ENCODE measurements at places on chromosomes 3 and 15.

GRCh38 chr15:100778831-100779288 lies 100.8 kb upstream of the ALDH1A3 start:
- no peak for DNase-seq

DNA sequence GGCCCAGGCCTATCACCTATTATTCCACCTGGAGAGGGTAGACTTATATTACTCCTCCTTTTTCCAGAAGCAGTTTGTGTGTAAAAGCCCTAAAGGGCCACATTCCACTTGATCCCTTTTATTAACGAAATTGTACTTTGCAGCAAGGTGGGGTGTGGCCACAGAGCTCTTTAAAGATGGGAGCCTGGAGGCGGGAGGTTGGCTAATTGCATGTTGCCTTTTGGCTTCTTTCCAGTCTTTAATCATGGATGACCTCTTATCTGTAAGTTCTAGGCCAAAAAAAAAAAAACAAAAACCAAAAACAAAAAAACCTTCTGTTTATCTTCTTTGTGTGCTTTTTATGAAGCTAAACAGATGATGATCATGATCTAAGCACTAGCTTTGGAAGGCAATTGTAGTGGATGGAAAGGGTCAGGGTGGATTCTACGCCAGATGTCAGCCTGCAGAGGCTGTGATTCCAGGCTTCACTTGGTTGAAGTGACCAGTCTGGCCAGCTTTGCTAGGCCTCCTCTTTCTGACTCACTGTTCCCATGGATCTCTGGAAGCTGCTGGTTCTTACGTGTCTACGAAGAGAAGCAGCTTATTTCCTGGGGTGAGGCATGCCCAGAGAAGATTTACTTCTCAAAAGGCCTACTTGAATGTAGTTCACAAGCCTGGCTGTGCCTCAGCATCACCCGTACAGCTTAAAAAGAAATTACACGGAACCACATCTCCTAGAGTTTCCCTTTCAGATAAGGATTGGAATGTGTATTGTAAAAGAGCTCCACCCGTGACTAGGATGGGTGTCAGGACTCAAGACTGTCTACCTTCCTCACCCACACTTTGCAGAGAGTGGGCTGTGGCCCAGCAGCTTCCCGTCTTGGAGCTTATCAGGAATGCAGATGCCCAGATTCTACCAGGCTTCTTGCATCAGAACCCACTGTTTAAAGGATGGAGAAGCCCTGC lies 330.9 kb upstream of the C2CD4B start:
- no peak for DNase-seq

DNA sequence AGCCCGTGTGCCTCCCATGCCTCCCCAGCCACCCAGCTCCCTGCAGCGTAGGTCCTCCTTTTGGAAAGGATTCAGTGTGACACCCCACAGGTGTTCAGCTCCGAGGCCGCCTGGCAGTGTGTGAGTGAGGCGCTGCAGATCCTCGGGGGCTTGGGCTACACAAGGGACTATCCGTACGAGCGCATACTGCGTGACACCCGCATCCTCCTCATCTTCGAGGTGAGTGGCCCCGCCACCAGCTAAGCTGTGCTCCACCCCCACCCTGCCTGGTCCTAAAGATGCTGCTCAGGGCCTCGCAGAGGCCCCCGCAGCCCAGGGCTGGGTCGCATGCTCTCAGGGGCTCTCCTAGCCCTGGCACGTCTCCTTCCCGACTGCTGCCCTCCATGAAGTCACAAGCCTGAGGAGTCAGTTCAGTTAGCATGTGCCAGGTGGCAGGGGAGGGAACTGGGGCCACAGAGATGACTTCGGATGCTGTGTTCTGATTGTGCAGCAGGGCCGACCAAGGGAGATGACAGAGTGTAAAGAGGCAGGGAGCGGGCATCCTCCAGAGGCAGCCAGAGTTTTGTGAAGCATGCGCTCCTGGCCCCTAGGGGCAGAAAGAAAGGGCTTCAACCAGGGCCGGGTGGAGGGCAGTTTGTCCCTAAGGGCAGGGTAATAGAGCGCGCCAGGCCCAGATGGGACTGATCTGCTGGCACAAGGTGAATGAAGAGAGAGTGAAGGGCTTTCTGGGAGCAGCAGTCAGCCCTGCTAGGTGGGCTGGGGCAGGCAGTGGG lies 26.8 kb downstream of the ACAD9 start:
- DNase-seq = no peak

DNA sequence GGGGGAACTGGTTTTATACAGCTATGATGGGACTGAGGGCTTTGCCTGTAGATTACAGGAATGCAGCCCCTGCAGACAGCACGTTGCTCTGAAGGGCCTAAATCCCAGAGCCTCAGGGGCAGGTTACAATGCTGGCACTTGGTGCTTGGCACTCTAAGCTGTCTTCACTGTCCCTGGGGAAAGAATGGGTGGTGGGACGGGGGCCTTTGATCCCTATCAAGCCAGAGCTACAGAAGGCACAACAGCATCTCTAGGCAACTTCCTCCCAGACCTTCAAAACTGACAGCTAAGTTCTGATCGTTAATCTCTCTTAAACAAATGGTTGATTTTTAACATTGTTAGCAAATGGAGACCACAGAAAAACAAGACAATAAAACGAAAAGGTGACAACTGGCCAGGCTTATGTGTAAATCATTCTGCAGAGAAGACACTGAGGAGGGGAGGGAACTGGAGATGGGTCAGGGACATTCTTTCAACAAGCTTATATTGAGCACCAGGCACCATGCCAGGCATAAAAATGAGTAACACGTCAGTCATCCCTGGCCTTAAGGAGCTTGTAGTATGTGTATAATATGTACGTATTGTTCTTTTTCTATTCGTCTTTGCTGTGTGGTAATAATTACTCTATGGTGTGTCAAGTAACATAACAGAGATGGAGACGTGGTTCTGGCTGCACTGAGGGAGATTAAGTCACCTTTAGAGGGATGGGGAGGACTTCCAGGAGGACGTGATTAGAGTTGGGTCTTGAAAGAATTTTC lies 49.1 kb downstream of the CA12 start:
- peak; percentile 95 for DNase-seq

DNA sequence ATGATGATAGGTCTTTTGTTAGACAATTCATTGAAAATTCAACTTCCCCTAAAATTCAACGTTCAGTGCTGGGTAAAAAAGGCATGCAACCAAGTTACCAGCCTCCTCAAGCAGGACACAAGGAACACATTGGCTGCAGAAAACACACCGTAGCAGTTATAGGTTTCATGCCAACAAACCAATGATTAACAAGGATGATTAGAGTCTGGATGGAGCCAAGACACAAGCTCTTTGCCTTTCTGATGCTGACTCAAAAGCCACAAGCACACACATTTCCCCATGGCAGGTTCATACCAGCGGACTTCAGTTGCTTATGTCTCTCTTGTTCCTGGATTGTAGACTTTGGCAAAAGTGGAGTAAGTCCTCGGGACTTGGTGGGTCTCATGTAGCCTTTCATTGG lies 105.8 kb downstream of the DHX30 start:
- DNase-seq = no peak

GRCh38 chr15:69490356-69491037 lies 37.9 kb downstream of the RPLP1 start:
- DNase-seq = no peak

DNA sequence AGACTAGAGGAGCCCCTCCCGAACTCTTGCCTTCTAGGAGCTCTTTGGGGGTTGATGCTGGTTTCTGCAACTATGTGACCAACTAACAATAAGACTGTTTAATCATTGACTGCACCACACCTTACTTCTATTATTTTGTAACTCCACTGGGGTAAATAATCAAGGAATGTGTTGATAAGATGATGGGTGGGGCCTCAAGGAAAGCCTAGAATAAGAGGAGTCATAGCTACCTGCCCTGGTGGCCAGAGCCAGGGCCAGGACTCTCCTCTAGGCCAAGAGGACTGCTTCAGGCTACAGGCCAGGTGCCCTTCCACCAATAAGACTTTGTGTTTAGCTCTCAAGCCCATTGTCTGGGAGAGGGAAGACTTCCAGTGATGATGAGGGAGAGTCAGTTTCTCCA lies 41.2 kb upstream of the PIAS1 start:
- no peak for DNase-seq

GRCh38 chr3:14277557-14277956 lies 98.9 kb downstream of the LSM3 start:
- DNase-seq = no peak

GRCh38 chr3:172129850-172130716 lies 90.7 kb downstream of the FNDC3B start:
- peak; percentile 97 for DNase-seq

DNA sequence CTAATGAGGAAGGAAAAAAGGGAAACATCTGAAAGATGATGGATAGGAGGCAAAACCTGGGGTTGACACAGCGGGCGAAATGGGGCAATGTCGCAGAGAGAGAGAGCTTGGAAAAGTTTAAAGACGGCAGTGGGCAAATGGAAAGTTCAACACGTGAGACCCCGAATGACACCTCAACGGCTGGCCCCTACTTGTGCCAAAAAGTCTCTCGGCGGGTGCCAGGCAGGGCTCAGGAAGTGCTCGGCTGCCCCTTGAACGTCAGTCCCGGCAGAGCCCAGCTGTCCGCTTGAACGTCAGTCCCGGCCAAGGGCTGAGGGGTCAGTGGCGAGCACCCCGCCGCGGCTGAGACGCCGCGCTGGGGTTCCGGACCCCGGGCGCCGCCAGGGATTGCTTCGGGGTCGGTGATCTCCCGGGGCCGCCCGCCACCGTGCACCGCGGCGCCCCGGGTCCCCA lies 658 bp downstream of the EOGT start:
- peak; percentile 18 for DNase-seq

DNA sequence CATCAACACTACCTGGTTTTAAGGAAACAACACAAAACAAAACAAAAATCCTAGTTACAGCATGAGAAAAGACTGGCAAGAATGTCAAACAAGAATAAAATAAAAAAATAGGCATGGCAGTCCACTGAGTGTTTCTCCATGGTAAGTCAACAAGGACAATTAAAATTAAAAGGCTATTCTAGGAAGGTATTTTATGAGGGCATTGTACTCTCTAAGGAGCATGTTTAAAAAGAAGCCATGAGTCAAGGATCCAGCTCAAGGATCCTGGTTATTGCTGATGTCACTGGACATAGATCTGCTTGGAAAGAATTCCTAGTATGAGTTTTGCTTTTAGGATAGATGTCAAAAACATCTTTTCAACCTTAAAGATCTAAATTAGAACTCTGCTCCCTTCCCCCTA lies 106.7 kb downstream of the MYO5A start:
- DNase-seq = no peak

- DNase-seq = no peak
These were observed 154.3 kb upstream of the PLAAT1 start for GRCh38 chr3:193086681-193087080.

DNA sequence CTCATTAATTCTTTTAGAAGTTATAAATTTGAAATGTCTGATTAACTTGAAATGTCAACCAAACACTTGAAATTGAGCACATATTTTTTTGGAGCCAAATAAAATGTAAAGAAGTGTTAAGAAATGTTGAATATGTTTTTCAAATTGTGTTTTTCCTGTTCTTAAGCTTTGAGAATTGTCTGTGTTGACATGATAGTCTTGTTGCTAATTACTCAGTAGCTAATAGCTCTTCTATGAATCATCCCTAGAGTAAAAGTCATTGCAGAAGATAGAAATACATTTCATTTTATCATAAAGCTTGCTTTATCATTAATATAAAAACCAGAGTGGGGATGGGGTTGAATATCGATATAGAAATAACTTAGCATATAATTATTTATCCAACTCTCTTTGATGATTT lies 41.9 kb upstream of the ABHD10 start:
- DNase-seq = peak; percentile 32

- DNase-seq = no peak
These were observed 92.1 kb upstream of the TSPAN3 start for GRCh38 chr15:77162872-77163633.
